ENCODE measurements at places on chromosomes 1 and 21. TPM values are rescaled to one million over a fixed set of nuclear protein-coding genes. Genes with fewer than 3 reads are reported as not detected.

DNA sequence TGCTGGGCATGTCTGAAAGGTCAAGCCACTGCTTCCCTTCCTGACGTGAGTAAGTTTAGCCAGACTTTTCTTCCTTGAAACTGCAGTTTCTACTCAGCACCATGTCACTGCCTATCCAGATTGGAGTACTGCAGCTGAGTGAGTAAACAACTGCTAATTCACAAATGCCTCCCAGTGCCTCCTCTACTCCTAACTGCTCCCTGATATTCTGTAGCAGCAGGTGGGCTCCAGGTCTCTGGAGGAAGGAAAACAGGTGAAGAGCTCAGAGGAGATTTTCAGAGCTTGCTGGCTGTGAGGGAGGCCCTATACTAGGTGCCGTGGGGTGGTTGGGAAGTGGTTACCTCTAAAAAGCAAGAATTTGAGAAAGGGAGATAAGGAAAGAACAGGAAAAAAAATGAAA lies 96.5 kb downstream of the KIF14 start:
- no peak overlapping the region for H3K27ac ChIP-seq
- no peak for DNase-seq
- H3K4me1 ChIP-seq = no peaks in the 10 kb centered on the region
- H3K27me3 ChIP-seq = peaks cover 63% of the 10 kb centered on the region
- H3K36me3 ChIP-seq = no peaks in the 10 kb centered on the region

DNA sequence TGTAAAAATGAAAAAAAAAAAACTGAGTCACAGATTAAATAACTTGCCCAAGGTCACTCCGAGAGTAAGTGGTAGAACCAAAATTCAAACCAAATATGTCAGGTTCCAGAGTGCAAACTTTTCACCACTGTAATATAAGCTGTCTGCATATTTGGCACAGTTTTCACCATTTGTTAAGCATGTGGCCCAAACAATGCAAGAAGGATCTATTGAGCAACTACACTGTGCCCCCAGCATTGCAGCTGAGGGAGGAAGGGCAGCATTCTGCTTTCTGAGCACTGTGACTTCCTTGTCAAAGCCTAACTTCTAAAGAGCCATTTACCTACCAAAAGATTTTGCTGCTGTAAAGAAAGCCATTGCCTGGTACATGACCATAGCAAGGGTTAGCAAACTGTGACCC lies 133.4 kb downstream of the SYT2 start:
- H3K4me3 ChIP-seq = no peak overlapping the region
- H3K4me1 ChIP-seq = peaks cover 10% of the 10 kb centered on the region
- no peak for DNase-seq
- no peaks in the 10 kb centered on the region for H3K27me3 ChIP-seq
- no peak overlapping the region for H3K27ac ChIP-seq

GRCh38 chr1:4972761-4973320 lies 318.4 kb downstream of the AJAP1 start:
- no peaks in the 10 kb centered on the region for H3K4me1 ChIP-seq
- H3K27me3 ChIP-seq = peaks cover 20% of the 10 kb centered on the region
- H3K36me3 ChIP-seq = no peaks in the 10 kb centered on the region
- no peak overlapping the region for H3K4me3 ChIP-seq

- H3K27me3 ChIP-seq = no peaks in the 10 kb centered on the region
- no peak for DNase-seq
- H3K4me3 ChIP-seq = no peak overlapping the region
- peaks cover 72% of the 10 kb centered on the region for H3K36me3 ChIP-seq
- no peak overlapping the region for H3K27ac ChIP-seq
These were observed 17.7 kb downstream of the MECR start for GRCh38 chr1:29213055-29213454.

GRCh38 chr1:25784575-25785051 lies 15.4 kb upstream of the SELENON start:
- H3K36me3 ChIP-seq = no peaks in the 10 kb centered on the region
- no peak for DNase-seq
- H3K4me1 ChIP-seq = peaks cover 40% of the 10 kb centered on the region
- H3K4me3 ChIP-seq = no peak overlapping the region
- H3K27me3 ChIP-seq = peaks cover 9% of the 10 kb centered on the region
- H3K27ac ChIP-seq = no peak overlapping the region

- H3K27ac ChIP-seq = no peak overlapping the region
- peaks cover 11% of the 10 kb centered on the region for H3K4me1 ChIP-seq
- peaks cover 27% of the 10 kb centered on the region for H3K27me3 ChIP-seq
- no peak for DNase-seq
- no peak overlapping the region for H3K4me3 ChIP-seq
These were observed 79.9 kb downstream of the OBSCN start for GRCh38 chr1:228287541-228288425.

DNA sequence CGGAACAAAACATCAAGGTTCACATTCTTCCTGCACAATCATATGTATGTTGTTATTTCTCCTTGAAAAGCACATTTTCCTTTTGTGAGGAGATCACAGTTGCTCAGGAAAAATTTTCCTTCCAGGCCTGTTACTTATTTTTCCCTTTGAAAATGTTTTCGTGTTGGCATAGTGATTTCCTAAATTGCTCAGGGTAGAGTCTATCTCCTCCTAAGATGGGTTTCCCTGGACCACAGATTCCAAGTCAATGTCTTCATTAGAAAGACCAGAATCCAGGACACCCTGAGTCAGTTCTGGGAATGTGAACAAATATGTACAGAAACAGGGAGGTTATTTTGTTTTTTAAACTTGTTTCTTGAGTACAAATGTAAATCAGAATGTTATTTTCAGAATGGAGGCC lies 94.3 kb upstream of the C1orf105 start:
- H3K4me1 ChIP-seq = no peaks in the 10 kb centered on the region
- H3K27ac ChIP-seq = no peak overlapping the region
- DNase-seq = no peak
- no peaks in the 10 kb centered on the region for H3K36me3 ChIP-seq
- no peak overlapping the region for H3K4me3 ChIP-seq
- H3K27me3 ChIP-seq = peaks cover 5% of the 10 kb centered on the region

- H3K4me3 ChIP-seq = no peak overlapping the region
- peaks cover 42% of the 10 kb centered on the region for H3K27me3 ChIP-seq
- peaks cover 10% of the 10 kb centered on the region for H3K4me1 ChIP-seq
- H3K36me3 ChIP-seq = no peaks in the 10 kb centered on the region
These were observed 54.1 kb upstream of the POFUT2 start for GRCh38 chr21:45341779-45342178.

DNA sequence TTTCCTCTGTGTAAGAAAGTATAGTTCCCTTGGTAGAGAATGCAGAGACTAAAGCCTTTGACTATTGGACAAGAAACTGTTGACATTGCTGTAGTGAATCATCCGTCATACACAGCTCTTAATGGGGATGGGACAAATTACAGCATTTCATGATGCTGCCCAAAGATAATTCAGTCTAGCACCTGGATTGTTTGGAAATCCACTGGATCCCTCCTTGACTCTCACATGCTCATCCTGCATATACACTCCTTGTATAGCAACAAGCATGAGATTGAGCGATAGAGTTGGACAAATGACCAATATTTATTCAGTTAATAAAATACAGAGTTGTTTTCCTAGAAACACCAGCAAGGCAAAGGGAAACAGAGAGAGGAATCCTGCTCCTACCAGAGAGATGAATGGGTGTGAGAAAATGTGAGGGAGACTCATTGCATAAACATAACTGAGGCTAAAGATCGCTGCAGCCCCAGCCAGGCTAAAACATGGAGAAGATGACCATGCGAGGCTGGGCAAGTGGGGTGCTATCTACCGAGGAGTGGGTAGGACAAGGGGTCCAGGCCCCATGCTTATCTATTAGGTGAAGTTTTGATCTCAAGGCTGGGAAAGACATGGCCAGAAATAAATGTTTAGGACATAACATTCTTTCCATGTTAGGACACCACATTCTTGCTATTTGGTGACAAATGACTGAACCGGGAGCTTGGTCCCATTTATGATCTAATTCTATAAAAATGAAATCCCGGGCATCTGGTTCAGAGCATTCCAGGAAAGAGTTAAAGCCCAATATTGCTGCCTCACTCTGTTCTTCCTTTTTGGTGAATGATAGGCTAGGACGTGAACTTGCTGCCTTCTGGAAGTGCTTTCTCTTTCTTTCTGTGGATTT lies 153.2 kb downstream of the TGFB2 start:
- no peaks in the 10 kb centered on the region for H3K36me3 ChIP-seq
- H3K27me3 ChIP-seq = no peaks in the 10 kb centered on the region
- H3K27ac ChIP-seq = no peak overlapping the region
- no peaks in the 10 kb centered on the region for H3K4me1 ChIP-seq
- no peak for DNase-seq

- H3K36me3 ChIP-seq = no peaks in the 10 kb centered on the region
These were observed 62.0 kb downstream of the PCNX2 start for GRCh38 chr1:233233508-233234040.

- H3K4me3 ChIP-seq = no peak overlapping the region
- H3K36me3 ChIP-seq = no peaks in the 10 kb centered on the region
- H3K27ac ChIP-seq = no peak overlapping the region
- peak; percentile 37 for DNase-seq
These were observed 311.0 kb downstream of the ASTN1 start for GRCh38 chr1:176853503-176853902.

- H3K4me1 ChIP-seq = no peaks in the 10 kb centered on the region
- no peak overlapping the region for H3K27ac ChIP-seq
- H3K4me3 ChIP-seq = no peak overlapping the region
- no peaks in the 10 kb centered on the region for H3K27me3 ChIP-seq
These were observed 42.3 kb downstream of the UBE4B start for GRCh38 chr1:10074852-10075730.

DNA sequence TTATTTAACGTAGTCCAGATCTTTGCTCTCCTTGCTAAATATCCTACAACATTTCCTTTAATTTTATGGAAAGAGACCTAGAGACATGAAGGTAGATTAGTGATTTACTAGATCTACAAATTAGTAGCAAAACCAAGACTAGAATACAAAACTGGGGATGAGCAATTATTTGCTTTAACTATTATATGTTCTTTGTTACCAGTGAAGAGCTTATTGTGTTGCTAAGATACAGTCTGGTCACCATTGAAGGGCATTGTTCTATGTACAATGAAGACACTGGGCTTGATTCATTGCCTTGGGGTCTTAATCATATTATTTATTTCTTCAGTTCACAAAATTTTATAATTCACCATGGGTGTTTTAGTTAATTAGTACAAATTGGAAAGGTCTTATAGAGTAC lies 88.3 kb downstream of the S1PR1 start:
- no peak overlapping the region for H3K27ac ChIP-seq
- DNase-seq = no peak

DNA sequence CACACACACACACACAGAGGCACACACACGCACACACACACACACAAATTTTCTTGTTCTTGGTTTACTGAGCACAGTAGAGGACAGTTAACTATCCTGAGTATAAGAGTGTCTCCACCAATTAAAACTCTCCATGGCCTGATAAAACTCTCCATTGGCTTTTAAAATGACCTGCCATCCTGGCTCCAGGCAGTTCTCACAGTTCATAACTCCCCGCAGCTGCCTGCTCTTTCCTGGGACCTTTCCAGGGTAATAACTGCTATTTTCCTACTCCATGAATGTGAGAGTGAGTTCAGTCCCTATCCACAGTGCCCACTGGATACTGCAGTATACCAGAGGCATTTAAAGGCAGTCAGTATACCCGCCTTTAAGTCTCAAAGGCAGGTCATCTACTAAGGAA lies 351.5 kb downstream of the PLPP3 start:
- H3K27ac ChIP-seq = no peak overlapping the region
- no peaks in the 10 kb centered on the region for H3K36me3 ChIP-seq
- no peaks in the 10 kb centered on the region for H3K27me3 ChIP-seq
- H3K4me1 ChIP-seq = no peaks in the 10 kb centered on the region
- no peak overlapping the region for H3K4me3 ChIP-seq
- DNase-seq = no peak

- no peak overlapping the region for H3K27ac ChIP-seq
- no peak overlapping the region for H3K4me3 ChIP-seq
- H3K36me3 ChIP-seq = no peaks in the 10 kb centered on the region
- no peaks in the 10 kb centered on the region for H3K4me1 ChIP-seq
- peak; percentile 5 for DNase-seq
These were observed 1351.6 kb downstream of the AMY1C start for GRCh38 chr1:105101261-105101660.

DNA sequence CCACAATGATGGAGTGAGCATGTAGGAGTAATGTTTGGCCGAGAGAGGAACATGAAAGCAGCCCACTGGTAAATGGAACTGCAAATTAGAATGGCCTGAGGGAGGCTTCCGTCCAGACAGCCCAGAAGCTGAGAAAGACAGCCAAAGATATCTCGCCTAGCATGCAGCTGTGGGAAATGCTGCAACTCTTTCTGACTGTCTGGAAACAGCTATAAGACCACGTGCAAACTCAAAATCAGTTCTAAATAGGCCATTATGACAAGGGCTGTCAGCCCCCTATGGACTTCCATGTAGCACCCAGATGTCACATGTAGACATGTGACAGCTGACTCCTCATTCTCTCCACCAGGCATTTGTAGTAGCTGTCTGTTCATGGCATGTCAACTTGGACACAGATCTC lies 62.9 kb upstream of the ATP1A1 start:
- H3K4me3 ChIP-seq = no peak overlapping the region

DNA sequence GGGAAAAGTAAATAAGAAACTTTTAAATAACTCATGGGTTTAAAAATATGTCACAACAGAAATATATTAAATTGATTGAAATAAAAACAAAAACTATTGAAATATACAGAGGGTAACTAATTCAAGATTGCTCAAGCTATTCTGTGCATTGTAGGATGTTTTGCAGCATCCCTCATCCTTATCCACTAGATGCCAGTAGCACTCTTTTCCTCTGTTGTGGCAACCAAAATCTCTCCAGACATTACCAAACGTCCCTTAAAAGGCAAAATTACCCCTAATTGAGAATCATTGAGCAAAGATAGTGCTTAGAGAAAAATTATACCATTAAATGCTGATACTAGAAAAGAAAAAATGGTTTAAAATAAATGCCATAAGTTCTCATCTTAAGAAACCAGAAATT lies 682.6 kb downstream of the RWDD3 start:
- H3K27ac ChIP-seq = no peak overlapping the region
- no peaks in the 10 kb centered on the region for H3K4me1 ChIP-seq
- H3K27me3 ChIP-seq = no peaks in the 10 kb centered on the region
- DNase-seq = no peak
- H3K4me3 ChIP-seq = no peak overlapping the region
- H3K36me3 ChIP-seq = no peaks in the 10 kb centered on the region

- peaks cover 5% of the 10 kb centered on the region for H3K27me3 ChIP-seq
- H3K4me3 ChIP-seq = no peak overlapping the region
- H3K36me3 ChIP-seq = no peaks in the 10 kb centered on the region
- no peak overlapping the region for H3K27ac ChIP-seq
- no peaks in the 10 kb centered on the region for H3K4me1 ChIP-seq
These were observed 152.0 kb upstream of the HMCN1 start for GRCh38 chr1:185581961-185582725.

DNA sequence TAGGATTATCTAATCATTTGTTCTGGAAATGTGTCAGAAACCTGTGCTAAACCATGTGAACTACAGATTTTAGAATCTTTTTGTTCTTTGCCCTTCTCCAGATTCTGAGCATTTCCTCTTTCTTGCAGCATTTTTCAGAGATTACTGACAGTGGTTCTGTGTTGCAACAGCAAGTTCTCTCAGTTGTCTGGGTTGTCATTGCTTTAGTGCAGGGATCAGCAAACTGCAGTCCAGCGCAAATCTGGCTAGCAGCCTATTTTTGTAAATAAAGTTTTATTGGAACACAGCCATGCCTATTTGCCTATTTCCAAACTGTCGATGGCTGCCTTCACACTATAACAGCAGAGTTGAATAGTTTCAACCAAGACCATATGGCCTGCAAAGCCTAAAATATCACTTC lies 66.3 kb upstream of the LRRC8D start:
- no peak for DNase-seq
- no peak overlapping the region for H3K27ac ChIP-seq
- H3K4me1 ChIP-seq = no peaks in the 10 kb centered on the region
- no peak overlapping the region for H3K4me3 ChIP-seq
- H3K27me3 ChIP-seq = no peaks in the 10 kb centered on the region

GRCh38 chr1:59570524-59570923 lies 244.2 kb upstream of the HOOK1 start:
- H3K36me3 ChIP-seq = no peaks in the 10 kb centered on the region
- no peaks in the 10 kb centered on the region for H3K4me1 ChIP-seq
- no peaks in the 10 kb centered on the region for H3K27me3 ChIP-seq

LAD1 gene
- polyA plus RNA-seq = not detected

CGN gene
- not detected for polyA plus RNA-seq

SLAMF7 gene
- polyA plus RNA-seq = 1.2 TPM
